Stimulated activated CD8-positive, alpha-beta memory T cell treated with anti-CD3 and anti-CD28 coated beads, Interleukin-7, amount 100 ng/mL, for 1 hour (primary cell): ENCODE measurements at places on chromosomes 6 and 20.

- DNase-seq, result no peak
These were observed 186.5 kb downstream of the PRKN start for GRCh38 chr6:162541019-162541601.

- DNase-seq, result no peak
These were observed 87.1 kb upstream of the SALL4 start for GRCh38 chr20:51889466-51889865.

DNA sequence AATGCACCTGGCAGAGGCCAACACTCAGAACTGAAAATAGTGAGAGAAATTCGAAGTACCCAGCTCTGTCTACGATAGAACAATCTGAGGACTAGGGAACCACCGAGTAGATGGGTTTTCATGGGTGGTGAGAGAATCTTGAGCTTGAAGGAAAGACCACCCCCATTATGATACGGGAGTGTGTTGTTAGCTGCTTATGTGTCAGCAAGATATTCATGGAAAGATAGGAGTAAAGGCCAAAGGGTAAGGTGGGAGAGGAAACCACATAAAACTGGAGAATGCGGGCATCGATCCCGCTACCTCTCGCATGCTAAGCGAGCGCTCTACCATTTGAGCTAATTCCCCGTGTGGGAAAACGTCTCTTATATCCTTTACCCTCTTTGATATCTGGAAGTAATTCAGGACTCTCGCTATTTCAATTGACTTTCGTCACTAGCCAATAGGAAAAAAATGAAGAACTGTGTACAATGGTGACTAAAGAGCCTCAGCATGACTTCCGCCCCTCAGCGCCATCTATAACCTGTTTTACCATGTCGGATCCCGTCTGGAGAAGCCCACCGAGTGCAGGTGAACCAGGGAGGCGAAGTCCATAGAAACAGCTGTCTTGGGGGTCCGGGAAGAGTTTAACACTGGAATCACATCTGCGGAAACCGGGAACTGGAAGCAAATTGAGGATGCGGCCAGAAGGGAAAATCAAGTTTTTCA, 25.0 kb upstream of the ABT1 start:
- no peak for DNase-seq

DNA sequence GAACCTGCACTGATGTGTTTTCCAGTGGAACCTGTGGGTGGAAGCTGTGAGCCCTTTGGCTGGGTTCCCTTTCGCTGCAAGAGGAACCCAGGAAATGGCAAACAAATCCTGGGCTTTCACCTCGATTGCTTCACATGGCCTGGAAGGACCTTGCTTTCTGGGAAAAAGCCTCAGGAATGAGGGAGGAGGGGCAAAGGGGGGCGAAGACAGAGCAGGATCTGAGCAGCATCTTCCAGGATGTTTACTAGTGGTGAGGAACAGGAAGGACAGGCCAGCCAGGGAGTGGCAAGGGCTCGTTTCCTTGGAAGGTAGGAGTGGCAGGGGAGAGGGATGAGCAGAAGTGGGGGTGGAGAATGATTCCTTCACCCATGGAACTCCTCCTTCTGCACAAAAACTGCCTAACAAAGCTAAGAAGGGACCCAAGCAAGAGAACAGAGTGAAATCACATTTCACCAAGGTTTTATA, 5.9 kb downstream of the SLC2A10 start:
- DNase-seq, result no peak

GRCh38 chr6:165573671-165574070, 89.4 kb downstream of the PDE10A start:
- no peak for DNase-seq

GRCh38 chr20:54573838-54574237, 98.4 kb downstream of the DOK5 start:
- DNase-seq, result no peak

- no peak for DNase-seq
These were observed 1242.1 kb downstream of the HACE1 start for GRCh38 chr6:103617642-103618041.

- no peak for DNase-seq
These were observed 108.2 kb upstream of the SALL4 start for GRCh38 chr20:51910321-51911050.
